ENCODE measurements at places on chromosomes 6 and 20.

GRCh38 chr6:161211380-161212035, 62.4 kb downstream of the AGPAT4 start:
- DNase-seq = no peak

DNA sequence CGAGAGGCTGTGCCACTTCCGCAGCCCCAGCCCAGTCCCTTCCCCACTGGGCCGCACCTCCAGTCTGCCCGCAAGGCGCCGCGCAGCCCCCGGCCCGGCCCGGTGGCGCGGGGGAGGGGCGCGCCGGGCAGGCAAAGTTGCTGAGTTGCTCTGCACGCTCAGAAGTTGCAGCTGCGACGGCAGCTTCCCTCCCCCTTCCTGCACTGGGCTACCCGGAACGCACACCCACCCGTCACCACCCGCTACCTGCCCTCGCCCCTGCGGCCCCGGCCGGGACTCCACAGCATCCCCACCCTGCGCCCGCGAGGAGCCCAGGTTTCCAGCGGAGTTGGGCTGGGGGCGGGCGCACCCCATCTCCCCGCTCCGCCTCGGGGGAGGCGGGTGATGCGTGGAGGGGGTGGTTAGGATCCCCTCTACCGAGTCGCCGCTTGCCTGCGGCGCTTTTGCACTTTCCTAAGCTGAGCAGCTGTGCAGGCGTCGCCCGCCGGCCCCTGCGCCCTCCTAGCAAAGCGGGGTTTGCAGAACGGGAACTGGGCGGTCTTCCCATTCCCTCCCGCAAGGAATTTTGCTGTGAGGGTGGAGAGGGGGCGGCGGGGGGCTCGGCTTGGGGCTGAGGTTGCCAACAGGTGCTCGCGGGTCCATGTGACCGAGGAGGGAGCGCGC, 55.9 kb upstream of the RREB1 start:
- DNase-seq = peak; percentile 16

- no peak for DNase-seq
Observed at GRCh38 chr6:26336355-26337198, 28.4 kb upstream of the BTN3A2 start.

DNA sequence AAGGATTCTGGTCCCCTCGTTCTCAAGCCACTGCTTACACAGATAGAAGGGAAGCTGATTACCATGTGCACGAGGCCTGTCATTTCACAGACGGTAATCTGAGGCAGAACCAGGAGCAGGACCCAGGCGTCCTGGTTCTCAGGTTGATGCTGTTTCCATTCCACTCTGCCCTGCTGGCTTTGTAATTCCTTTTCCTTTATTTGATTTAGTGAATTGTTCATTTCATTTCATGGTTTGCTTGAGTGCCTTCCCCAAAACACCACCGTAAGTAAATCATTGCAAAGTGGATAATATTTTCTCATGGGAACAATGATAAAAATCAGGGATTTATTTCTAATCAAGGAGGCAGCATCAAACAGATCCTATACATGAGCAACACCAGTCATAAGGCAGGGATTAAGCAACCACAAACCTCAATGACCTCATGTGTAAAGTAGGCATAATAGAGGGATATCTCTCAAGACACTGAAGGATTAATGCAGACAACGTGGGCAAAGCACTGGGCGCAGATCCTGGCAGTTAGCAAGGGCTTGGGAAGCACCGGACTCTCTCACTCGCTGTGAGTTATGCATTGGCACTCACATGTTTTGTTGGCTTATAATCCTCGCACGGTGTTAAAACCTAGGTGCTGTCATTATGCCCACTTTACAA, 229.5 kb upstream of the FOXQ1 start:
- no peak for DNase-seq

DNA sequence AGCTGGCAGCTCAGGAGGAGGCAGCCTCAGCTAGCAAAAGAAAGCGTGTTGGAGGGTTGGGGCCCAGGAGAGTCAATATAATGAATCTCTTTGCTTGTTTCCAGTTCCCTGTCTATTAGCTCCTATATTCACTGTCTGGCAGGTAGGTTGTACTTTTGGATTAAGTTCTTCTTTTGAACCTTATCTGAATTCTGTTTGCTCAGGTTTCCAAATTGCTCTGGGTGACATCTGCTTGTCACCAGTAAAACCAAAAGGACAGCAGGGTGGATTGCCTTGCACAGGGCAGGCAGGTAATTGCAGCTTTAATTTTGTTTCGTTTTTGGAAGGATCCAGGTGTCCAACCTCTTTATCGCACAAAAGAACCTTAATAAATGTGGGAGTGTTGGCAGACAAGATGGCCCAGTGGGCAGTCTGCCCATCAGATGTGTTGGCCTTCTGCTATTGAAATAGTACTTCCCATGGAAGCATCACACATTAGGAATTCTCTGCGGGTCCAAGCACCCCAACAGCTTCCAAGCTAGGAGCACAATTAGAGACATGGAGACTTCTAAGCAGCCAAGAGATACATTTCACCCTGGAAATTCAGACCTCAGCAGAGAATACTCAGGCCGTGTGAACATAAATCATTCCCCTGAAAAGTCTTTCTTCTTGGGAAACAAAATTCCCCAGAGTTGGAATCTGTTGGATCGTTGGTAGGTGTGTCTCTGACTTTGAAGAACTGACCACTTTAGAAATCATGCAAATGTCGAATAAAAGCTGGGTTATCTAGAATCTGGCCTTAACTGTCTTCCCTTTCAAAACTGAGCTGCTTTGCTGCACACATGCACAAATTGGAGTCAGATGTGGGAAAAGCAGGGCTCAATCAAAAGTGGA, 286.9 kb upstream of the BMP2 start:
- no peak for DNase-seq

DNA sequence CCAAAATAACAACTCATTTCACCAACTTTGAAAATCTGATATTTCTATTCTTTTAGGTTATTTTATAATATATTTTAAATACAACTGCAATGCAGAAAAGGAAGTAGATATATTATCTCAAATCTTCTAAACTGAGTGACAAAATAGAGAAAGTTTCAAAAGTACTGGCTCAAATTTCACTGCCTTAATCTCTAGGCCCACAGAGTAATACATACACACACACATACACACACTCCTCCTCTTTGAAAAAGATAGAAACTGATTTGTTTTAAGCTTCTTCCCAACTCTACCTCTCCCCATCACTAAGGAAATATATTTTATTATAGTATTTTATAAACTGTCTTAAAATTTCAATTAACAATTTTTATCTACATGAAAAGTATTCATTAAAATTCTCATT, 36.2 kb downstream of the ARHGAP18 start:
- DNase-seq = no peak

- no peak for DNase-seq
Observed at GRCh38 chr20:33561692-33562601, 72.1 kb downstream of the CBFA2T2 start.

DNA sequence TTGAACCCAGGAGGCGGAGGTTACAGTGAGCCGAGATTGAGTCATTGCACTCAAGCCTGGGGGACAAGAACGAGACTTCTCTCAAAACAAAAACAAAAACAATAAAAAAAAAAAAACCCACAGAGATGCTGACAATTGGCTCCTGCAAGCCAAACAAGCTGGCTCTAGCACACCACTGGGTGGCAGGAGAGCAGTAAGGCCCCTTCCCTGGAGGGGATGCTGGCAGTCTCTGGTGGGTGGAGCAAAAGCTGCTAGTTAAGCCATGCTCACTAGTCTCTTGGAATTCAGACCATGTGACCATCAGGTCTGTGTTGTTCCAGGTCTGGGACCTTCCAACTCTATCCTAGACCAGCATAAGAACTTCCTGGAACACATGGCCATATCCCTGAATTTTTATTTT, 18.9 kb upstream of the DSN1 start:
- DNase-seq = no peak

GRCh38 chr20:24502661-24503060, 33.2 kb downstream of the SYNDIG1 start:
- DNase-seq = no peak

GRCh38 chr6:136963259-136963658, 41.2 kb downstream of the SLC35D3 start:
- no peak for DNase-seq

DNA sequence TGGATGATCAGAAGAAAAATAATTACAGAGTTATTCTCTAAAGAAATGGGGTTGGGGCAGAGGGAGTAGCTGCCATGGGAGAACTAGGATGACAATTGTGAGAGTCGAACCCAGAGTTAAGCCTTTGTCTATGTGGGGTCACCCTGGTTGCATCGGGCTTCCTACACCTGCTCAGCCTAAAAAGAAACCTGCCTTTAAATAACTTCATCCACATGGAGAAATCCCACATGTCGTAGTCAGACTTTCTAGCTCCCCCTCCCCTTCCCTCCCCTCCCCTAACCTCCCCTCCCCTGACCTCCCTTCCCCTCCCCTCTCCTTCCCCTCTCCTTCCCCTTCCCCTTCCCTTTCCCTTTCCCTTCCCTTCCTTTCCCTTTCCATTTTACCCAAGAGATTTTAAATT, 14.7 kb downstream of the VIP start:
- DNase-seq = no peak

Measured in T-helper 1 cell (primary cell).